ENCODE measurements at places on chromosomes 4 and X.

GRCh38 chrX:10177601-10178000, 20.8 kb downstream of the CLCN4 start:
- DNase-seq, result no peak

DNA sequence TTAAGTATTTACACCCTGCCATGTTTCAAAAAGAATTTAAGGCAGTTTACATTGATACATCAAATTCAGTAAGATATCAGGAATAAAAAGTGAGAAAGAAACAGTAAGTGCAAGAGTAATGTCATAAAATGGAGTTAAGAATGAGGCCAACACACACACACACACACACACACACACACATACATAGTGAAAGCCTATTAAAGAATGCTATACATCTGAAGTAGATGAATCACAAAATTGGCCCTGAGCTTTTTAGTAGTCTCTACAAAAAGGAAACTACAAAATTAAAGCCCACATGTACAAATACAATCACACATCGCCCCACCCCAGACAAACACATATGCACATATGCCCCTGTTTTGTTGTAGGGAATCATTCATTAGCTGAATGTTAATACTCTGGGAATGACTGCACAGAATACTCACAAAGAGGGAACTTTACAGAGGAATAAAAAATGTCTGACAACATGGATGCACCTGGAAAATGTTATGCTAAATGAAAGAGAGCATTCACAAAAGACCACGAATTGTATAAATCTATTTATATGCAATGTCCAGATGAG, 428.8 kb downstream of the IL15 start:
- no peak for DNase-seq

DNA sequence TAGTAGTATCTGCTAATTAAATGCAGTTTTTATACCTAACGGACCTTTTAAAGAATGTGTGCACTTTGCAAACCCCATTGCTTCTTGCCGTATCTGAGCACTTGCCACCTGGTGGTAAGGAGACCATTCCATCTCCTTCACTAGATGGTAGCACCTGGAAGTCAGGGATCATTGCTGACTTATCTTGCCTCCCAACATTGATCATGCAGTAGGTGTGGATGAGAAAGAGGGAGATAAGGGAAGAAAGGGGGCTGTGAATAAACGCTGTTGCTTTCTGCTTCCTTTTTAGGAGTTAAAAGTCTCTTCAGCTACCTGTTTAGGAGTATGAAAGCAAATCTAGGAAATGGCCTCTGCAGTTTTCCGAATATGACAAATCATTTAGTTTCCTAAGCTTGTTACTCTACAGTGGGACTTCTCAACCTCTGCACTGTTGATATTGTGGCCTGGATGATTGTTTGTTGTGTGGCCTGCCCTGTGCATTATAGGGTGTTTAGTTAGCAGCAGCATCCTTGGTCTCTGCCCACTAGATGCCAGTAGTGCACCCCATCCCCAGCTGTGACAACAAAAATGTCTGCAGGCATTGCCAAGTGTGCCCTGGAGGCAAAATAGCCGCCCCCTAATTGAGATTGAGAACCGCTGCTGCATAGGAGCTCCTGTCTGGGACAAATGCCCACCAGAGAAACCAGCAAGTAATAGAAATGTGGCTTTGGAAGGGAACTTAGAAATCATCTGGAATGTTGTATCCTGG, 38.8 kb downstream of the GAB1 start:
- no peak for DNase-seq

- no peak for DNase-seq
These were observed 128.3 kb downstream of the UCHL1 start for GRCh38 chr4:41384992-41385391.

DNA sequence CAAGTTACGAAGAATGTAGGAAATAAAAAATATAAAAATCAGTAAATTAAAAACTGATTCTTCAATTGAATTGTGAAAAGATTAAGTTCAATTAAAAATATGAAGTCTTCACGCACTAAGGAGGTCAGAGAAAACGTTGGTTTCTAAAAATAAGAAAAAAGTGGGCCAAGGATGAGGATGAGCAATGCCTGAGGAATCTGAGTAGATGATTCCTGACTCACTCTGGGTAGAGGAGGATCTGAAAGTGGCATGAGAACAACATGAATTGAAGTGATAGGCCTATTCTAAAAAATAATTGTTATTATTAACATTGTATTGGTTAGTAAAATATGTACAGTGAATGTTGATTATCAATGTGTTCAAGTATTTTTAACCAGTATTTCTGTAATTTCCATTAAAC, 444.2 kb downstream of the GRIA2 start:
- DNase-seq, result no peak

DNA sequence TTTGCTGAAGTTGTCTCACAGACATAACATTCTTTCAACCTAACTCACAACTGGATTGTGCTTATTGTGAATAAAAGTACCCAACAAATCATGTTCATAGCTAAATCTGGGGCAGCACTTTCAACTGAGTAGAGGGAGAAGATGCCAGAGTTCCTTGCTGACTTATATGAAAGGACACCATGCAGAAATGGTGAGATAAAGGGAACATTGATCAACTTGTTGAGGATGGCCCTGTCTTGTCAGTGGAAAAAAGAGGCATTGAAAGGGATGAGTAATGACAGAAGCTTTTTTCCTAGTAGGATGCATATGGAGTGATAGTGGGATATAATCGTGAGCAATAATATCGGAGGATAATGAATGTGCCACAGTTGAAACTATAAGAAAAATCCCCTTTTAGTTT, 221.7 kb downstream of the ARHGAP24 start:
- DNase-seq, result no peak

DNA sequence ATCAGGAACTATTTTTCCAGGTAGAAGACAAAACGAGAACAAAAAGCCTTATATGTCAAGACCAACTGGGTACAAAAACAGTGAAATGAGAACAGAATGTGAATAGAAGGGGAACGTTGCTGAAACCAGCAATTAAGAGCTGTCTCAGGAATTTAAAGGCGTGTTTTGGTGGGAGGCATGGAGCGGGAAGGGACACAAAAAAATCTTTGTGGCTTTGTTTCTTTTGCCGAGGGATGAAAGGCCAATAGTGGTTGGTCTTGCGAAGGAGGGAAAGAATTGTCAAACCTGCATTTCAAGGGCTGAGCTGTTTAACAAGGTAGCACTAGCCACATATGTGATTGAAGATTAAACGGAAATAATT, 103.8 kb downstream of the USP46 start:
- no peak for DNase-seq

DNA sequence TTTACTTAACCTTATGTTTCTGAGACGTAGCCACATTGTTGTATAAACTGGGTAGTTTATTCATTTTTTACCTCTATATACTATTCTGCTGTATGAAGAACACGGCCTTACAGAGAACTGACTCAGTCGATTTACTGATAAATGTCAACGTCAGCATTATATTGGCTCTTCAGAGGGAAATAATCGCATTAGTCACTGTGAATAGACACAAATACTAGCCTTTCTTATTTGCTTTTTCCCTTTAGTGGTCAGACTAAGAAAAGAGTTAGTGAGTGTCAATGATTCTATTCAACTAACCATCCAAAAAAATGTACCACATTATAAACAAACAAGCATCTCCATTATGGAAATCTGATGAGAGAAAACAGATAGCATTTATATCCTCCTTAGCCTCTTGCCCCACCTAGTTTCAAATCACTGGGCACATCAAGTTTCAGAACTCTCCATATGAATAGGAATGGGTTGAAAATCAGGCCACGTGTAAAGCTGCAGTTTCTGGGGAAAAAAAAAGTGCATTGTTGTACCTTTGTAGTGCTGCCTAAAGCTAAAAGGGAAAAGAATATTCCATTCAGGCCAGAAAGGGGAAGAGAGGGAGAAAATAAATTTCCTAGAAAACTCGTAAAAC, 146.7 kb upstream of the VCX3A start:
- no peak for DNase-seq

GRCh38 chr4:98626350-98626749, 32.1 kb downstream of the TSPAN5 start:
- DNase-seq, result no peak

GRCh38 chr4:166518776-166519175, 645.7 kb downstream of the TLL1 start:
- DNase-seq, result no peak

DNA sequence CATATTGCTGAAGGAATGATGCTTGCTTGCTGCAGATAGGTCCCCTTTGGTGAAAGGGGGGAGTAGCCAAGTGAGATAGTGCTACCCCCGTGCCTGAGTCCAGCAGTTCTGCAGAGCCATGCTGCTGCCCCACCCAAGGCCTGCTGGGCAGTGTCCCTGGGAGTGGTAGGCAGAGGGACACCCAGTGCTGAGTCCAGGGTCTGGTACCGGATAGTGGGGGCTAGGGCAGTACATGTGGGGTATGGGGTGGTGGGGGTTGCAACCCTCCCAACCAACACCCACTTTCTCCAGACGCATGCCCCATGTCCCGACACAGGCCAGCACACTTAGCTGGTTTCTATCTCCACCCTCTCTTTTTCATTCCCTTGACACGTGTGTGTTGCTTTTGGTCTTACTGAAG, 62.0 kb upstream of the TLR2 start:
- no peak for DNase-seq

- DNase-seq, result peak; percentile 55
These were observed at the start of the genes CEP44 and FBXO8 for GRCh38 chr4:174283507-174284471. TSS of gene CEP44 (plus strand) at chr4:174283911. CDS start at chr4:174299122, 15,211 bp downstream. TSS of gene FBXO8 (minus strand) at chr4:174283667. CDS start at chr4:174263092, 20,575 bp downstream.

GRCh38 chr4:112817933-112818593, 181.1 kb downstream of the LARP7 start:
- DNase-seq, result no peak

GRCh38 chr4:152221816-152222516, 313.9 kb downstream of the FBXW7 start:
- DNase-seq, result no peak

GRCh38 chr4:93897559-93897958, 69.0 kb downstream of the ATOH1 start:
- no peak for DNase-seq

DNA sequence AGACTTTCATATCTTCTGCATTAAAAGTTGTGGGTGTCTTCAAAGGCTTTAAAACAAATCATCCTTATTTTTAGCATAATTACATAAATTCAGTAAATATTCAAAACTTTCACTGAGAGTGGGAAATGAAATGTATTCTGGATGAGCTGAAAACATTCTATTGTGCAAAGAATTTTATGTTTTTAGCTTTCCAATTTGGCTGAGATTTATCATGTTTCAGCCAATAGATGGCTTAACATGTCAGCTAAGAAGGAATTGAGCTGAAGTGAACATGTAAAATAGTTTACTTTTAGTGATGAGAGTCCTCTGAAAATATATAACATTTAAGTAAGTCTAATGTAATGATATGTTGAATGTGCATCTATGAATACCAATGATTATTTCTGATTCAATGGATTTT, 213.5 kb upstream of the GIMD1 start:
- no peak for DNase-seq

- no peak for DNase-seq
These were observed 10.0 kb upstream of the APELA start for GRCh38 chr4:164866817-164867490.

DNA sequence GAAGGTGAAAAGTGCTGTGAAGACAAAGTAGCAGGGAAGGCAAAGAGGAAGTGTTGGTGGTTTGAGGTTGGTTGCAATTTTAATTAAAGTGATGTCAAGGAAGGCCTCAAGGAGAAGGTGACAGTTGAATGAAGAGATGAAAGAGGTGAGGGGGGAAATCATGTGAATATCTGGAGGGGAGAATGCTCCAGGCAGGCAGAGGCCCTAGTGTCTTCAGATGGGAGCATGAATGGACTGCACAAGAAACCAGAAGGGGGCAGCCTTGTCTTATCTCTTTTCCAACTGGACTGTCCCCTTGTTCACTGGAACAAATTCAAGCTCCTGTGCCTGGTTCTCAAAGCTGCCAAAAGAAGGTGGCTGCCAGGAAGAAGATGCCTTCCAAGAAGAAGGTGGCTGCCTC, 68.4 kb downstream of the MAOB start:
- no peak for DNase-seq

DNA sequence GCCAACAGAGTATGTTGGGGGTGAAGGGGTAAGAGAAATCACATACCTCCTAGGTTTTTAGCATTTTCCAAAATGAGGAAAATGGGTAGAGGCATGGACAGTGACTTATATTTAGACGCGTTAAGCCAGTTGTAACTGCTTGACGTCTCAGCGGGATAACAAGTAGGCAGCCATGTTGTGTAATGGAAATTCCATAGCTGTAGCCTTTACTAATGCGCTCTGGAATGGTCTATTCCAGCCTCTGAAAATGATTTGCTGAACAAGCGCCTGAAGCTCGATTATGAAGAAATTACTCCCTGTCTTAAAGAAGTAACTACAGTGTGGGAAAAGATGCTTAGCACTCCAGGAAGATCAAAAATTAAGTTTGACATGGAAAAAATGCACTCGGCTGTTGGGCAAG, 135.5 kb downstream of the PTTG2 start:
- DNase-seq, result no peak

DNA sequence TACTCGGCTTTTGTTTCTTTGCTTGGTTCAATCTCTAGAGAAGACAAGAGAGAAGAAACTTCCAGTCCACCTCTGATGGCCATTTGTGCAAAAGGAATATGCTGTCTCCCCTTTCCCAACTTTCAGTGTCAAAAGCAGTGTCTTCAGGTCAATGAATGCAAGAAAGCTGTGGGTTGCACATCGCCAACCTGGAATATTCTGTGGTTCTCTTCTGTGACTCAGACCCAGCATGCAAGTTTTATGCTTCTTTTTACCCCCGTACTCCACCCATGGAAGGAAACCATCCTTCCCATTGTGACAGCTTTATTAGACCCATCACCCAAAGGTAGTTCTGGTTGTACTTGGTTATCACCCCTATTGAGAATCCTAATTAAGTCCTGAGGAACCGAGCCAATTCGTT, 135.6 kb upstream of the MBNL3 start:
- no peak for DNase-seq

- no peak for DNase-seq
These were observed 88.5 kb upstream of the RPS6KA3 start for GRCh38 chrX:20355187-20355586.

DNA sequence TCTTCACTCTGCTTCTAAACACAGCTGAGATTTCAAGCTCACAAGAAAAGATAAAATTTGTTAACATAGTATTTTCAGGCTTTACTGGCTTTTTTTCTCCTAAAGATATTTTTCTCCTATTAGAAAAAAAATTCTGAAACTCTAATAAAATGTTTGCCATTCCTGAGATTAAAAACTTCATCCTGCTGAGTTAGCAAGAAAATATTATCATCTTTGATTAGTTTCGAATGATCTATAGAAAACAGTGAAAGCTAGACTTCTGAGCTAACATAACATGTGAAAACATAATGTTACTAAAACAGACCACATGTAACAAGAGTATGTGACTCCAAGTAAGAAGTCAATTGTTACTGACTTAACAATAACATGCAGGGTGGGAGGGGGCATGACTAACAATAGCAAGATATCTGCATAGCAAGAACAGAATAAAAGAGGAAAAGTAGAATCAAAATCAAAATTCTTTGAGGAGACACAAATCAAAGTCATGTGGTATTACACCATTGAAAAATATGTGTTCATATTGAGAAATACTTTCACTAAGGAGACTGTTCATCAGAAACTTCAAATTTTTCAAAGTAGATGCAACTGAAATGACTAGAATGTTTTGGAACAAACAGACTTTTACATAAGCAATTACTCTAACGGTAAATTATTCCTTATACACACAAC, 14.5 kb downstream of the TBCK start:
- DNase-seq, result no peak

Measured in activated CD4-positive, alpha-beta T cell treated with anti-CD3 and anti-CD28 coated beads for 4 hours (primary cell).